Naive thymus-derived CD8-positive, alpha-beta T cell (primary cell): ENCODE measurements at places on chromosomes 5 and 9.

DNA sequence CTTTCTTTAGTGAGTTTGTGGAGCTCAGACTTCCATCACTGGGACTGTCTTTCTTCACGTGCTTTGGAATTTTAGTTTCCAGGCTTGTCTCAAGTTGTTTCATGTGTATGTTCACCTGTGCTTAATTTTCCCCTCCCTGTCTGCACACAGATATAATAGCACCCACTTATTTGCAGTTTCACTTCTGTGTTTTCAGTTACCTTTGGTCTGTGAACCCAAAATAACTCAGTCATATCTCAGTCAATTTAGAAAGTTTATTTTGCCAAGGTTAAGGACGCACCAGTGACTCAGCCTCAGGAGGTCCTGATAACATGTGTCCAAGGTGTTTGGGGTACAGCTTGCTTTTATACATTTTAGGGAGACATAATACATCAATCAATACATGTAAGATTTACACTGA lies 330.4 kb downstream of the ICE1 start:
- no peak for DNase-seq

- no peak for DNase-seq
These were observed 5.1 kb upstream of the WDR5 start for GRCh38 chr9:134130503-134131375.

- no peak for DNase-seq
These were observed 15.7 kb downstream of the KCNIP1 start for GRCh38 chr5:170519549-170519948.

DNA sequence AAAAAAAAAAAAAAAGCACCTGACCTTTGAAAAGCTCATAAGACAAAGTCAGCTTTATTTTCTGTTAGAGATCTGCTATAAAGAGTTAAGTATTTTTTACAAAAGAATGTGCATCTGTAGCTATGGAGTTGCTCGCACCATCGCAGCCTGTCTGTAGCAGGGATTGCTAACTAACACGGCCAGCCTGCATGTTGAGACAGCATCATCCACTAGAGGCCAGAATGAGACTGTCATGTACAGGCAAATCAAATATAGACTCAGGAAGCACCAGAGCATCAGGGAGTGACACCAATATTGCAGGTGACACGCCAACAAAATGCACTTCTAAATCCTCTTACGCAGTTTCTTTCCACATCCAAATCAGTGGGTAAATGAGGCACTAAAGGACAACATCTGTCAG lies 136.3 kb upstream of the RASEF start:
- DNase-seq: no peak

GRCh38 chr9:5721279-5722087 lies 92.6 kb downstream of the RIC1 start:
- DNase-seq: no peak

GRCh38 chr9:34983209-34983608 lies 6.3 kb upstream of the DNAJB5 start:
- DNase-seq: no peak

DNA sequence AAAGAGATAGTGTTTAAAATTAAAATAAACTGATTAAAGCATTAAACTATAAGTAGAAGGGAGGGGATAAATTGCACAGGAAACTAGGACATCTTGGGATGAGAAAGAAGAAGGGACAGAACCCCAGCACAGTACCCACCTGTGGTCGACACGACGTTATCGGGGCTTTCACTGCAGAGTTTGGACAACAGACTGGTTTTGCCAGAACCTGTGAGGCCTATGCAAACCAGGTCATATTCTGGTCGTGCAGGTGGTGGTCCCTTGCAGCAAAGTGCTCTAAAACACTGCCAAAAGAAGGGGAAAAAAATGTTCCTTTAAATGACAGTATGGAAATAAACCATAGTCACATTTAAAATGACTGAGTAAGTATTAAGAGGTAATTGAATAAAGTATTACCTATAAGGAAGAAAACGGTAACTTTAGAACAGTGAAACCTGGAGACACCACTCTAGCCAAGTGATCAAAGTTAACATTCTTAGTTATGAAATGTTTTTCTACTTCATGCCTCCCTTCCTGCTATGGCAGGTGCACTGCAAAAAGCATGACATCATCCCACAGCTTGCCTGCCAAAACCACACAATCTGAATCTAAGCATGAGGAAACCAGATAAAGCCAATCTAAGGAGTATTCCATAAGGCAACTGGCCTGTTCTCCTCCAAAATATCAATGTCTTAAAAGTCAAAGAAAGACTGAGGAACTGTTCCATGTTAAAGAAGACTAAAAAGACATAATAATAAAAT lies 138.6 kb downstream of the ARL15 start:
- no peak for DNase-seq

DNA sequence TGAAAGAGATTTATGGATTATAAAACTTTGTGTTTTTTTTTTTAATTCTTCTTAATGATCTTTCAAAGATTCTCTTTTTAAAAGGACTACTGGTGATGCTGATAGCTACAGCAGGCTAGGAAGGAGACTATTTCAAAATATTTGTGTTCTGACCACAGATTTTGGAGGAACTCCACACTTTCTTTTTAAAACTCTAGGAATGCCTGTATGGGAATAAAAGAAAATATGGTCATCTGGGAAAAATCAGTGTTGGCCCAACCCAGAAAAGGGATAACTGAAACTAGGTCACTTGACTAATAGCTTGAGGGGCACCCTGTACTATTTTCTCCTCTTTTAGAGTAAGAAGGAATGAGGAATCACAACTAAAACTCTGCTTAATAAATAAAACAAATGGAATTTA lies 97.6 kb upstream of the ADAMTS19 start:
- no peak for DNase-seq

- peak; percentile 2 for DNase-seq
These were observed 132.1 kb downstream of the AP3B1 start for GRCh38 chr5:78162253-78162862.

GRCh38 chr9:98085944-98086343 lies 29.4 kb downstream of the NANS start:
- DNase-seq: no peak

DNA sequence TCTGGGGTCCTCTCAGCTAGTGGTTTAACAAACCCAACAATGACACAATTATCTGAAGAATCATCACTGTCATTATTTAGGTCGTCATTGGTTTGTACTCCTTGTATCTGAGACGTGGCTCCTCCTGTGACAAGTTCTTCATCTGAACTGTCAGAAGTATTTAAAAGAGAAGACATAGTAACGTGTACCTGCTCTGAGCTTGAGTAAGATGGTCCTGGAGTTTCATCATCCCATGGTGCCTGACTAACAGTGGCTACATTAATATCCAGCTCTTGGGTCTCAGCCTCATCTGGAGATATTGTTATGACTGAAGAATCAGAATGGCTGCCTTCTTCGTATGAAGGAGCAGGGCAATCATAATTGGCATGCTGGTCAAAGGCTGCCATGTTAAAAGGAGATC lies 9.1 kb upstream of the SMIM27 start:
- no peak for DNase-seq

DNA sequence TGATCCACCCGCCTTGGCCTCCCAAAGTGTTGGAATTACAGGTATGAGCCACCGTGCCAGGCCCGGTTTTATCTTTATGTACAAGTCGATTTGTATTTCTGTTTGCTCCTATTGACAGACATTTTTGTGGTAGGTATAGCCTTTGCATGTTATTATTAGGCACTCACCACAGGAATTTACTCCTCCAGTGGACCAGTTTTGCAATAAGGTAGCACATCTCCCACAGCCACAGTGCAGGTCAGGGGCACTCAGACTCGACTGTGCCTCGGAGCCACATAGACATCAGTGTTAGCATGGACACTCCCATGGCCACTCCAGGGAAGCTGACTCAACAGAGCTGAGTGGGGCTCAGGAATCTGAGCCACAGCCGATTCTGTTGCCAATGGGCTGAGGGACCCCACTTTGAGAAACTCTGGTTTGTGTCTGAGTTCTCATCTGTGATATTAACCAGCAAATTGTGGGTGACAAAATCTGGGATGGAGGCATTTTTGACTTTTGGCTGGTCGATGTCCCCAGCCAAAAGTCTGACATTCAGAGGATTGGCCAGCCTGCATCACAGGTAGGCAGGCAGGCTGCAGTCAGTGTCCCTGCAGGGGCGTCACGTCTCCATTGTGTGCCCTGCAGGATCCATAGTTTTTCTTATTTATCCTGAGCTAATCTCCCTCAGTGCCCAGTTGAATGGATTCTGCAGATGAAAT lies 15.0 kb upstream of the SHB start:
- DNase-seq: no peak

DNA sequence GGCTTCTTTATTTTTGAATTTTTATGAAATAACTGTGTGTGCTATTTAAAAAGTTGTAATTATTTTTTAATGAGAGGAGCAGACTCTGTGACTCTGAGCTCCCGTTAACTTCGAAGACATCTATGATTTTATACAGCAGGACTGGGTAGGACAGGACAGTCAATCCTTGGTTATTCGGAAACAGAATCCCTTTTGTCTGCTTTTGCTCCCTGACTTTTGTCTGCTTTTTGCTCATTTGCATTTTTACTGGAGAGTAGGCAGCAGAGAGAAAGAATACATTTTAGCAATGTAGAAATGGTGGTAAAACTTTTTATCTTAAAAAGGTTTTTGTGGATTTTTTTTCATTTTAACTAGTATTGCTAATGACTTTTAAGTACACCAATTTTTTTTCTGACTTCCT lies 303.6 kb downstream of the ARHGAP26 start:
- DNase-seq: no peak

DNA sequence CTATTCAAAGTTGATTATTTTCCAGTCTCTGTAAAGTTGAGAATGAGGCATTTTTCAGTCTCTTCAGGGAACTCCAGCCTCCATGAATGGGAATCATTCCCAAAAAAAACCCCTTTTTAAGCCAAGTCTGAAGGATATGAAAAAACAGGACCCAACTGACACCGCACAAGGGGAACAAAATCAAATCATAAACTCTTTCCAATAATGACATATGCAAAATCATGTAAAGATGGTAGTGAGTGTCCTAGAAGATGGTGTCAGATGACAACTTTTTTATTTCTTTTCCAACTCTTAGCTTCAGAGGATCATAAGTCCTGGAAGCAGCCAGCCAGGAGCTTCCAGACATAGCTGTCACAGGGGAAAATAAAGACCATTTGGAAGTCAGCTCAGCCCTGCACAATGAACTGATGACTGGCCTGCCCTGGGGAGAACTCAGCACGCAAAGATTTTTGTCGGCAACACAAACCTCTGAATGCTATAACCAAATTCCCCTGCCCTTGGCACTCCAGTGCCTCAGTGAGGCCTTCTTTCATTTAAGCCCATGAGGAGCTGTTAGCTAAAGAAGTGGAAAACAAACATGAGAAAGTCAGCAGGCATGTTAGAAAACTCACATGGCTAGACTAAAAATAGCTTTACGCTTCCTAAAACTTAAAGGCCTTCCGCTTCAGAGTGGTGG lies 85.4 kb downstream of the SLC1A3 start:
- no peak for DNase-seq

- no peak for DNase-seq
These were observed 90.3 kb upstream of the FBXL17 start for GRCh38 chr5:108472237-108472636.

DNA sequence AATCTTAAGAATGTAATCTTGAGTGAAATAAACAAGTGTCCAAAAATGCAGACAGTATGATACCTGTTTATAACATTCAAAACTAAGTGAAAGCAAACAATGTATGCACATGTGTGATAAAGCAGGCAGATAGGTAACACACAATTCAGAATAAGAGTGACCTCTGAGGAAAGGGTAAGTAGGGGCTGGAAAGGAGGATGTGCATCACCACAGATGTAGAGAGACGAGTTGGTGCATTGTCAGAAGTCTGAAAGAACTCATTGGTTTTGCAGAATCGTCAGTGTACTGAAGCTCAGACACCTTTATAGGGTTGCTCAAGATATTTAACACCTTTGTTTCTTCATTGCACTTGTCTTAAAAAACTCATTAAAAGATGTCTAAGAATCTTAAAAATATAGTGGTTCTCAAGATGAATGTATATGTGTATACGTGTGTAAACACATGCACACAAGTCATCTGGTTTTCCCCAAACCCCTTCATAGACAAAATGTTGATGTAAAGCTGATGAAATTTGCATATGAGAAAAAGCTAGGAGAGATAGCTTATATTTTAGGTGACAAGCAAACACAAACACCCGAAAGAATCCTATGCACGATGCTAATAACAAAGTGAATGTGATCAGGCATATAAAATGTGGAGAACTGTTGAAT lies 197.6 kb upstream of the MEF2C start:
- DNase-seq: no peak

GRCh38 chr5:133921979-133922378 lies 46.4 kb downstream of the C5orf15 start:
- DNase-seq: no peak

DNA sequence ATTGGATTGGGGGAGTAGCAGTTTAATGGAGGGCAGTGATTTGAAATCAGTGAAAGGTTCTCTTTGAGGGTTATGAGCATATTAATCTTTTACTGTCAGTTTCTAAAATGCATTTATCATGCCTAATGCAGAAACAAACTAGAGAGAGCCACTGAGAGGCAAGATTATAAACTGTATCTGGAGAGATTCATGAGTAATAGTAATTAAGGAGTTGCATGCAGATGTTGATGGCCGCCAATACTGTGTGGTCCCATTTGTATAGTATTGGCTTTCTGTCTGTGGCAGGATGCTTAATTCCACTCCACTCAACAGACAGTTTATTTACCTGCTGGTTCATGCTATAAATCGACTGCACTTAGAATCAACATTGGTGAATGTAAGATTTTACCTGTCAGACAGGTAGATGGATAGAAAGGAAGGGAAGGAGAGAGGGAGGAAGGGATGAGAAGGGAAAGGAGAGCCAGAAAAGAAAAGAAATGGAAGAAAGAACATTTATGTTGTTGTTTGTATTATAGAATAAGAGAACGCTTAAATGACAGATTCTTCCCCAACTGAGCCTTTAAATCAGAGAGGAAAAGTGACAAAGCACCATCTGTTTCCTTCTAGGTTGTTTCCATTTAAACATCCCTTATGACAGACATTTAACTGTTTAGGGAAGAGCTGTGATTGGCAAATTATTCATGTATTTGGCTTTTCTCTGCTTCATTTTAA lies 146.5 kb downstream of the PAM start:
- no peak for DNase-seq

DNA sequence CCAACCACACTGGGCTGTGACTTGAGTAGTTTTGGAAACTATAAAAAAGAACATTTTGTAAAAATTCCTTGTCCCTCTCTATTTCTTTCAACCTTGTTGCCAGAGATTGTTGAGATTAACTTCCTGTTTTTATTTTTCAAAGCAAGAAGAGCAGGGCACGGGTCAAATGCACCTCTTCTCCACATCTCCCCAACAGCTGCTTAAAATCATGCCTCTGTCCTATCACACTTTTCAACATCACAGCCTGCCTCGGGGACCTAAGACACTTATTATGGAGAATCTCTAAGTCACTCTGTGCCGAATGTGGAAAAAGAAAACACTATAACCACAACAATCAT lies 280.3 kb upstream of the TNC start:
- no peak for DNase-seq

- DNase-seq: no peak
These were observed 130.5 kb upstream of the ITGA1 start for GRCh38 chr5:52657247-52657645.

- DNase-seq: no peak
These were observed 73.0 kb upstream of the GPR151 start for GRCh38 chr5:146589028-146589345.

DNA sequence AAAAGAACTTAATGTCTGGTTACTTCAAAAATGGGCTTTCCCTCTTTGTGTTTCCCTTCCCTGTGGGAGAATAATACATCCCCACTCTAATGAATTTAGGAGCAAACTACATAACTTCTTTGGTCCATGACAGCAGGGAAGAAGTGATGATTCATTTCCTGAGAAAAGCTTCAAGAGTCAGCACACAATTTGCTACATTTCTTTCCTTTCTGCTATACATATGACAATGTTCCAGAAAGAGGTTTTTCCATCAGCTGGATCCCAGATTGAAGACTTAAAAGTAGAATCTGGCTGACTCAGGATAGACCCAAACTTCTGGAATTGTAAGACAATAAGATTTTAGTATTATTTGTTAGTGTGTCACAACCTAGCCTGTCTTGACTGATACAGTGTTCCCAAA lies 126.1 kb downstream of the DRD1 start:
- no peak for DNase-seq
